ENCODE measurements at places on chromosomes 16 and 17.

GRCh38 chr17:48486557-48486956 is 44.3 kb downstream of the HOXB1 start:
- no peak for DNase-seq

- DNase-seq: peak; percentile 39
These were observed 9.0 kb upstream of the SPATA32 start for GRCh38 chr17:45270828-45271418.

DNA sequence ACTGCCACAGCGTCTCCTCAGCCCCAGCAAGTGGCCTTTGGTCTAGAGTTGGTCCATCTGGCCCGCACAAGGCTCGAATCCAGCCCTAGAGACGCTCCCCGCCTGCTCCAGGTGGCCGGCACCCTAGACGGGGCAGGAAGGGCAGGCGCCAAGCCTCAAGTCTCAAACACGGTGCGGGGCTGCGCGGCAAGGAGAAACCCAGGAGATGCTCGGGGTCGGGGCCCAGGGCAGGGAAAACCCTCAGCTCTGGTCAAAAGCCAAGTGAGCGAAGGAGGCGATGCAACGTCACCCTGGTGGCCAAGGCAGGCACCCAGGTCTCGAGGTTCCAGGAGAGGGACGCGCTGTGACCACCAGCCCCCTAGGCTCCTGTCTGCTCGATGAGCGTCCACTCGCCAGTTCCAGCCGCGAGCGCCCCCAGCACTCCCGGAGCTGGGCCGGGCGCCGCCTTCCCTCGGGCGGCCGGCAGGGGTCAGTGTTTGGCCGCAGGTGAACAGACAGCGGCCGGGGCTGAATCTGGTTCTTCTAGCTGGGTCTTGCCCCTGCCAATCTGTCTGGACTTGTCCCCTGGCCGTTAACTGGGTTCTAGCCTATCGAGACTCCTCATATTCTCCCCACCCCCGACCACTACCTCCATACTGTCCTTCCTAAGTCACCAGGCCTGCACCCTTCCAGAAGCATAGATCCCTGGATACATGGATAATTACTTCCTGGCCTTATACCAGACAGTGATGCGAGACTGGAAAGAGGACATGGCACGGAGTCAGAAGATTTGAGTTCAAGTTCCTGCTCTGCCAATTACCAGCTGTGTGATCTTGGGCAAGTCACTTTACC is 44.0 kb downstream of the PRAC1 start:
- peak; percentile 61 for DNase-seq

- no peak for DNase-seq
These were observed 11.1 kb downstream of the IL32 start for GRCh38 chr16:3076577-3076976.

- peak; percentile 85 for DNase-seq
These were observed 35.8 kb upstream of the ADGRG1 start for GRCh38 chr16:57592591-57593003.

- DNase-seq: no peak
These were observed 1.1 kb upstream of the PLEKHG4 start for GRCh38 chr16:67277999-67278772.

DNA sequence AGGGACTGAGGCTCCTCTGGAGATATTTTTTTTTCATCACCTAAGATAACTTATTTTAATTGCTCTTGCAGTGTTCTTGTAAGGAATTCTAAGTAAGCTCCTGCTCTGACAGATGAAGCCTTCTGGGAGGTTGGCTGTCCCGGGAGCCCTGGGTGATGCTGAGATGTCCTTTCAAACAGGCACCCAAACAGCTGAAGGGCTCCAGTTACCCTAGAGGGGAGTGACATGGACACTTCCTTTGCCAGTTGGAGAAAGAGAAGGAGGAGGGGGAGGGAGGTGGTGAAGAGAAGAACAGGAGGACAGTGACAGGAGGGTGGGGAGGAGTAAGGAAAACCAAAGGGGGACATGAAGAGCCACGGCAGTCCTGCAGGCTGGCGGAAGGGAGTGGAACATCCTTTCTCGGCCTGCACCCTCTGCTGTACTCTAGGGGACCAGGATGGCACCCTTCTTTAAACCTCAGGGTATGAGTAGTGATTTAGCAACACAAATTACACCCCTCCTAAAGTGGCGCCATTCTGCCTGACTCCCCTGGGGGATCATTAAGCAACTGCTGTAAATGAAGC is 51.8 kb downstream of the MYH3 start:
- no peak for DNase-seq

- DNase-seq: no peak
These were observed 77.7 kb downstream of the AMFR start for GRCh38 chr16:56347670-56348069.

DNA sequence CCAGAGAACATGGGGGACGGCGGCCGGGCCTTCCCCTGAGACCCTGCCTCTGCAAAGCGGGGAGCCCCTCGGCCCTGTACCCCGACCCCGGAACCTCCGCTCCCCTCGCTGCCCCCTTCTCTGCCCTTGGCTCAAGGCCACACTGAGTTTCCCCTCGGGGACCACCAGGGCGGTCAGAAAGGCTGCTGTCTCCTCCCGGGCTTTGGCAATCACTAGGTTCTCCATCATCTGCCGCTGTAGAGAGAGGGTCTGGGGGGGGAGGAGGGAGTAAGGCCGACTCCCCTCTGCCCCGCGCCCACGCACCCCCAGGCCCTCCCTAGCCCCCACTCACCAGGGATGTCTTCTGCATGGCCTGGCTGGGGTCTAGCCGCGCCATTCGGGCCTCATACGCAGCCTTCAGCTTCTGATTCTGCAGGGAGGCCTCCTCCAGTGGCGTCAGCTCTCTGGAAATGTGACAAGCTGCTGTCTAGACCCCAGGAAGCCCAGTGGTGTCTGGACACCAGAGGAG is 8.4 kb downstream of the VPS9D1 start:
- DNase-seq: no peak

Measured in central memory CD8-positive, alpha-beta T cell (primary cell).